Stimulated activated CD4-positive, alpha-beta T cell treated with anti-CD3 and anti-CD28 coated beads, Interleukin-15, amount 100 ng/mL, for 1 hour (primary cell): ENCODE measurements at places on chromosomes 11 and 22.

DNA sequence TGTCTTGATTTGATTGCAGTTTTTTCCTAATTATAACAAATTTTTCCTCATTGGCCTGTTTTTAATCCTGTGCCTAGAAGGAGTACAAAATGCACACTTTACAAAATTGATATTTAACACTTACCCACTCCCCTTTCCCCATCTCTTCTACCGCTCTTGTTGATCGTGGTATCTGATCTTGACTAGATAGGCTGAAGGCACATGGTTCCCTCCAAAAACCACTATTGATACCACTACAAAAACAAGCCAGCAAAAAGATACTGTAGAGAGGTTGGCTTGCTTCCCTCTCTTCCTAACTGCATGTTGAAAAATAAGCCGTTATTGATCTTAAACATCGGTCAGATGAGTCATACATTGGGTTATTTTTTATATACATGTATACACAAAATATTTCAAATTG lies 14.6 kb upstream of the ZNF143 start:
- DNase-seq: no peak

- no peak for DNase-seq
Observed at GRCh38 chr11:17979770-17980371, 33.0 kb downstream of the SERGEF start.

DNA sequence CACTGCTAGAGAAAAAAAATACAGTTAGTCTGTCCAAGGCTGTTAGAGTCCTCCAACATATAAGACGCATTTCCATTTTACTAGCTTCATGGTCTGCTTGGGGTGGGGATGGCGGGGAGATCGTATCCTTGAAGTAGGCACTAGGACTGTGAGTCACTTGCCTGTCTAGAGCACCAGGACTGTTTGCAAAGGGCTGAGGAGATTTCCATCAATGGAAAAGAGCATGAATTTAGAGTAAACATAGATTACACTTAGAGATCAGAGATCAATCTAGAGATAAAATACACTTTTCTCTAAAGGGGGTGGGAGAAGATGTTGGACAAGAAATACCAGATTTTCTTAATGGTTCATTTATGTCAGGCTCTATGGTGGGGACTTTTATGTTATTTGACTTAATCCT lies 1.7 kb upstream of the MS4A7 start:
- DNase-seq: no peak

DNA sequence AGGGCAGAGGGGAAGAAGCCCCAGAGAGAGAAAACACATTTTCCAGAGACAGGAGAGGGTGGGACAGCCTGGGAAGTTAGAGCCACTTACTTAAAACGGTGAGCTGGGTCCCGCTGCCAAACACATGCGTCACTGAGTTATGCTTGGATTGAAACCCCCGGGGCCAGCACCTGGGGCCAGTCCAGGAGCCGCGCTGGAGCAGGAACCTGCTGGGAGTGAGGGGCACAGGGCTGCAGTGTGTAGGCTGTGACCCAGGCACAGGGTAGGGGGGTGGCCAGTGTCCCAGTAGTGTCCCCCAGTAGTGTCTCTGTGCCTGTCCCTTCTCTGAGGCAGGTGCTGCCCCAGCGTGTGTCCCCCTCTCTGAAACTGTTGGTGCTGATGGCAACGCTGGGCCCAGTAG lies 5.2 kb downstream of the IGLL1 start:
- DNase-seq: no peak

- no peak for DNase-seq
Observed at GRCh38 chr11:11667056-11667455, 45.3 kb upstream of the GALNT18 start.

DNA sequence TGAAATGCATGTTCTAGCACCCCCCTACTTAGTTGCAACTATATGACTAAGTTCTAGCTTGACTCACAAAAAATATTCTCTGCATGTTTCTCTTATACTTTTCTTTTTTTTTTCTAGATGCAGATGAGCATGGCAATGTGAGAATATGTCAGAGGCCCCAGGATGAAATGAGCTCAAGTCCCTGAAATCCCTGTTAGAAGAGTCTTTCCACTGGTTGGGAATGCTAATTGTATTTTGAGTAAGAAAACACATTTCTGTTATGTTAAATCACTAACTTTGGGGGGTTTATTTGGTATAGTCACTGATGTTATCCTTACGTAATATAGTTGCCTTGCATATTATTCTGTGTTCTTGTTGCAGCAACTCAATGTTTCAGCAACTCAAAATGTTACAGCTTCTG lies 306.1 kb upstream of the CCDC179 start:
- no peak for DNase-seq

GRCh38 chr11:92531065-92531739 lies 306.6 kb downstream of the FAT3 start:
- no peak for DNase-seq

- no peak for DNase-seq
Observed at GRCh38 chr22:39445678-39446077, 11.1 kb upstream of the MGAT3 start.

GRCh38 chr11:85776951-85777602 lies 33.9 kb downstream of the SYTL2 start:
- no peak for DNase-seq

DNA sequence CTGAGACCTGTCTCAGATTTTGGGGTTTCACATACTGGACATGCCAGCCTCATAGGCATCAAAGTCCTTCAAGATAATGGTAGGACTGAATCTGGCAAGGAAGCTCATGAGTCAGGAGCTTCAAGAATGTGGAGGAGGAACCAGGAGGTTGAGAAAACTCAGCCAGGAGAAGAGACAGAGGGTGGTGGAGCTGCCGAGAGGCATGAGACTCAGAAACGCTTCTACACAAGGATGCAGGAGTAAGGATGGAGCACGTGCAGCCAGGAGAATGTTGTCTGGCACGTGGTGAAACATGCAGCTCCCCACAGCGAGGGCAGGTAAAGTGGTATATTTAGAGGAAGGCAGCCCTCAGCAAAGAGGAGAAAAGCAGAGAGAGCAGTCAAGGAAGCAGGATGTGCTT lies 148.7 kb upstream of the ISX start:
- no peak for DNase-seq

GRCh38 chr11:116044941-116045340 lies 540.7 kb upstream of the CADM1 start:
- no peak for DNase-seq

DNA sequence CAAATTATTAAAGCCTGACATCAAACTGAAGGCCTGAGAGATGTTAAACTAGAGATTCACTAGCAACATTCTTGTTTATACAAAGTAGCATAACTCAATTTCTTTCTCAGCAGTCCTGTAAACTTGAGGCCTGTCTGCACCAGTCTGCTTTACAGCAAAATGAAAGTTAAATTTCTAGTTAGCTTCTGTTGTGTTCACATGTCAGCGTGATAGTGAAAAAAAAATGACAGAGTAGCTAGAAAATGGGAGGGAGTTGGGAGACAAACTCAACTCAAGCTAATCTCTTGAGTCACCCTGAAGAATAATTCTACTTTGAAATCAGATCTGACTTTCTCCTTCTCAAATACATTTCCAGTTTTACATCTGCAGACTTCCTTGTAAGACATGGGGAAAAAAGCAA lies 6.5 kb downstream of the RBFOX2 start:
- no peak for DNase-seq

GRCh38 chr22:50479721-50480120 lies 1.6 kb upstream of the ADM2 start:
- DNase-seq: no peak

DNA sequence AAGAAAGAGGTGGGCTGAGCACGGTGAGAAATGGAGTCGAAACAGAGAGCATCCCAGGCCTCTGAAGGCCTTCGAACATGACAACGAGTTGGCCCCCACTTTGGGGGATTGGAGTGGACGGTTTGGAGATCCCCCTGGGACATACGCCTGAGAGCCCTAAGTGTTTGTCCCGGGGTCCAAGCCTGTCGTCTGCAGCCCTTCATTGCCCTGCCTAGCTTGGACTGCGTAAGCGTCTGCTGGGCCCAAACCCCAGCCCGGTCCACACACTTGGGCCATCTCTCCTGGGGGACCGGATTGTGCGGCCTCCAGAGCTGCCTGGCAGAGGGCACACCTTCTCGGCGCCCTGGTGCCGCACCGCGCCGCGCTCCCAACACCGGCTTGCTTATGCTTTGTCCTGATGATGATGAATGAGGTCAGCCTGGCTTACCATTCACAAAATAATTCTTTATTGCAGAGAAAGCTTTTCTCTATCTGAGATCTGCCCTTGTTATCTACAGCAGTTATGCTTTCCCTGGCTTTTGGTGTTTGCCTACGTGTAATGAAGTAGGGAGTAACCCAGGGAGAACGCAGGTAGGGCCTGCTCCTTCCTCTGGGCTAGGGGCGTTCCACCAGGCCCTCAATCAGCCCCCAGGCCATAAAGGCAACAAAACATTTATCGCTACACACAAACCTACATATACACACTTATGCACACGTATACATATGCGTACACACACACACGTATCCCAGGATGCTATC lies 85.9 kb upstream of the PPARA start:
- no peak for DNase-seq

GRCh38 chr11:75469785-75470405 lies 36.9 kb upstream of the KLHL35 start:
- no peak for DNase-seq

DNA sequence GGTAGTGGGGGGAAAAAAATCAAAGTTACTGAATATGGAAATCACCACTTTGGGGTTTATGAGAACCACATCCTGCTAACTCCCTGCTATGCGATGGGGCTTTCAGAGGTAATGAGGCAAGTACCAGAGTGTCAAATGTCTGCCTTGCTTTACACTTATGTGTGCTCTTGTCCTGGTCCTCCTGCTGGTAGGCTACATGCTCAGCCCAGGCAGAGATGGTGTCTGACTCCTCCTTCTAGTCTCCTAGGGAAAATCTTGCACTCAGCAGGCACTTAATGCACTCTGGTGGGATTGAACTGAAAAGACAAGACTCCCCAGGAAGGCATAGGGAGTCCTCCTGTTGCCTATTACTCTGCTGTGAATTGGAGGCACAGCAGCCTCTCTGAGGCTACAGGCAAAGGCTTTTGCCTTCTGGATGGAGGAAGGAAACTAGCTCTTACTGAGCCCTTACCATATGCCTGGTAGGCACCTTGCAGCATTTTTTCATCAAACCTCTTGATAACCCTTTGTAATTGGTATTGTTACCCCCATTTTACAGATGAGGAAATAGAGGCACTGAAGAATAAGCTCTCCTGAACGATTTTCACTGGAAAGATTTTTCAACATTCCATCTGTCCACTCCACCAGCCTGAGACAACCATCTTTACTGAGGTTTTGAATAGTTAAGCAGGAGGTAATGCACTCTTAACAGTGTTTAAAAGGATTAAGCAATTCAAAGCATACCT lies 132.1 kb upstream of the PAX6 start:
- no peak for DNase-seq

DNA sequence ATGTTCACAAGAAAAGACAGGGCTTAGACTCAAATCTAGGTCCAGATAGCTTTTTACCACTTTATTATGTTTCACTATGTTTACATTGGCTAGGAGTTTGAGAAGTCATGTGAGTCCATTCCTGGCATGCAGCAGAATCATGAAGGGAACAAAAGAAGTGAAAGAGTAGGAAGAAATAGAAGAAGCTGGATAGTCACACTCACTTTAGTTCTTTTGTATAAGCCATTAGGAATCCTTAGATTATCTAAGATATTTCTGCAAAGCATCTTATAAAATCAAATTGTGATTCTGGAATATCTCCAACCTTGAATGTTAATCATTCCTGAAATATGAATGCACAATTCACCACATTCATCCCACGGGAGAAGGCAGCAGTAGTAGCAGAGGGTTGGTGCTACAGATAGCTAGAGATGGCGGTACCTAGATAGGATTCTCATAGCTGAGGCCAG lies 31.9 kb downstream of the MAML2 start:
- no peak for DNase-seq

GRCh38 chr22:32655068-32655467 lies 146.4 kb upstream of the TIMP3 start:
- DNase-seq: no peak

GRCh38 chr11:108743851-108744250 lies 79.0 kb downstream of the DDX10 start:
- DNase-seq: no peak

DNA sequence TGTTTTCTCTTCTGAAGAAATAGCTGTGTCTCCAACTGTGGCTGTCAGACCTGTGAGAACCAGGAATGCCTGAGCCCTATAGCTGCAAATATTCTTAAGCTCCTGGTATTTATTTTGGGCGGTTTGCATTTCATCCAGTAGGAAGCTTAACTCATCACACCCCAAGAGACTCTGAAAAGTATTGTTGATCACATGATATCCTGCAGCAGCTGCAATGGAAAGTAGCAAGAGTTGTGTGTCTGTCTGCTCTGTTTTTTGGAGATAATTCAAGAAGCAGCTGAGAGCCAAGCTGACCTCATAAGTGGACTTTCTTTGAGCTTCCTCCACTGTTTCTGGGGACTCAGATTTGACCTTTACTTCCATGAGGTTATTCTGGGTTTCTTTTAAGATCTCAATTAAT lies 36.4 kb upstream of the MRPL17 start:
- no peak for DNase-seq

DNA sequence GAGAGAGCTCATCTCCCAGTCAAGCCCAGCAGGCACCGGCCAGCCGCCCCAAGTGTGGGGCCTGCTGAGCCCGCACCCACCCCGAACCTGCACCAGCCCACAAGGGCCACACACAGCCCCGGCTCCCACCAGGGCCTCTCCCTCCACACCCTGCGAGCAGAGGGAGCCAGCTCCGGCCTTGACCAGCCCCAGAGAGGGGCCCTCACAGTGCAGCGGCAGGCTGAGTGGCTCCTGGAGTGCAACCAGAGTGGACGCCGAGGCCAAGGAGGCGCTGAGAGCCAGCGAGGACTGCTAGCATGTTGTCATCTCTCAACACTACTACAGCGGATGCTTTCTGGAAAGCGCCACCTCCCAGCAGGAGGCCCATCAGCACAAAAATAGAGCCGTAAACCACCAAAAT lies 10.9 kb downstream of the DEFB108B start:
- DNase-seq: no peak

DNA sequence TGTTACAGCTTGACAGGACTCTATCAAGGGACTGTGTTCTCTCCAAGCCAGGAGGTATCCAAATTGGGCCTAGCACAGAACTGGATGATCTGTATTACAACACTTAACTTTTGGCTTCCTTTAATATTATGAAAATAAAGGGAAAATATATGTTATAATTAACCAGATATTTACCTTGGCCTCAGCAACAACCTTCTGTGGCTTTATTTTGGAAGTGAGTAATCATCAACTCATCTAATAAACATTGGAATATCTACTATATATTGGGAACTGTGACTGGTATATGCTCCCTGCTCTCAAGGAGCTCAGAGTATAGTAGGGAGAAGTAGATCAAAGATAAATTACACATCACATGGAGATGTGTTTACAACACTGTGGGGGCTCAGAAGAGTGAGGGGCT lies 352.2 kb downstream of the METTL15 start:
- no peak for DNase-seq
